ENCODE measurements at places on chromosomes 5 and 9. TPM values are rescaled to one million over a fixed set of nuclear protein-coding genes. Genes with fewer than 3 reads are reported as not detected.

The LCNL1 gene
- 0.93 TPM for total RNA-seq

The HOMER1 gene
- 2.1 TPM for total RNA-seq

The CNTNAP3 gene
- not detected for total RNA-seq

The CCL21 gene
- total RNA-seq, result not detected

The RMRP gene
- total RNA-seq, result 24,615 TPM

The RANBP3L gene
- total RNA-seq, result not detected

The ELAVL2 gene
- not detected for total RNA-seq

- H3K4me1 ChIP-seq, result peaks cover 81% of the 10 kb centered on the region
- no peak for DNase-seq
- H3K27ac ChIP-seq, result peak overlapping the region; percentile 95
These were observed 65.0 kb downstream of the DOCK8 start for GRCh38 chr9:279674-280073.

GRCh38 chr5:159619826-159620225 is 289.5 kb upstream of the IL12B start:
- no peaks in the 10 kb centered on the region for H3K36me3 ChIP-seq
- no peak overlapping the region for H3K27ac ChIP-seq
- H3K4me1 ChIP-seq, result no peaks in the 10 kb centered on the region
- no peak for DNase-seq

DNA sequence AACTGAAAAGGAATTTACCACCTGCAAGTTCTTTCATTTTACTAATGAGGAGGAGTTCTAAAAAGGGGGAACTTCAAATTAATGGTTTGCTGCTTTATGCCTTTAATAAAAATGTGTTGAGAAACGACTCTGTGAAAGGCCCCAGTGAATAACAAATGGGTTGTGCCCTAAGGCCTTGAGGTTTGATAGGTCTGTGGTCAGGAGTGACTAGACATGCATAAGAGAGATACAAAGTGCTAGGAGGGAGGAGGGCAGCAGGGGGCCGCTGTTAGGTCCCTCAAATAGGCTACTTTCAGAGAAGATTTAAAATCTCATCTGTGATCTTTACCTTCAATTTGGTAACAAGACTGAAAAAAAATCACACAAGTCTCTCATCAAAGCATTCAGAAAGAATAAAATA is 58.3 kb downstream of the FAM81B start:
- no peaks in the 10 kb centered on the region for H3K27me3 ChIP-seq
- no peak for DNase-seq
- H3K4me1 ChIP-seq, result no peaks in the 10 kb centered on the region
- H3K36me3 ChIP-seq, result no peaks in the 10 kb centered on the region

DNA sequence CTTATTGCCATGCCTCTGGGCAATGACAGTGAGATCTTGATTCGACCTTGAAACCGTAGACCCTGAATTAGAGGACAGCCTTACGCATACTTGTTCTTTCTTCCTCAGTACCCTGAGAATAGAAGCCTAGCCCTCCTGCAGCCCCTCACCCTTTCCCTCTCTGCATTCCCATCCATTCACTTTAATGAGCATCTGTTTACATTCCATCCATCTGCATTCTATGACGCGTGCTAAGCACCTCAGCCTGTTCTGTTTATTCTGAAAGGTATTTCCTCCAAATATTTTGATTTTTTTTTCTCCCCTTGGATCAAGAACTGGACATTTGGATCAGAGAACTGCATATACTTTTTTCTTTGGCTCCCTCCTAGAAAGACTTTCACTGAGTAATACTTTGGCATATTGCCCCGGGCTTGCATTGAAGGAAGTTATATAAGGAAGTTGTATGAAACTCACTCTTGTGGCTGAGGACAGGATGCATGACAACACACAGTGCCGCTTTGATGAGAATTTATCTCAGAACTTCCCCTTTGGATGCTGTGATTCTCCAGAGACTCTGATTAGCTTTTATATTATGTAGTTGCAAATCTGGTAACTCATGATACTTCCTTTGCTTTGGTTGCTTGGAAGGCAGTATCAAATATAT is 15.7 kb downstream of the TMEM8B start:
- H3K4me1 ChIP-seq, result peaks cover 26% of the 10 kb centered on the region
- H3K36me3 ChIP-seq, result peaks cover 3% of the 10 kb centered on the region
- H3K4me3 ChIP-seq, result no peak overlapping the region
- no peaks in the 10 kb centered on the region for H3K27me3 ChIP-seq
- DNase-seq, result peak; percentile 23

DNA sequence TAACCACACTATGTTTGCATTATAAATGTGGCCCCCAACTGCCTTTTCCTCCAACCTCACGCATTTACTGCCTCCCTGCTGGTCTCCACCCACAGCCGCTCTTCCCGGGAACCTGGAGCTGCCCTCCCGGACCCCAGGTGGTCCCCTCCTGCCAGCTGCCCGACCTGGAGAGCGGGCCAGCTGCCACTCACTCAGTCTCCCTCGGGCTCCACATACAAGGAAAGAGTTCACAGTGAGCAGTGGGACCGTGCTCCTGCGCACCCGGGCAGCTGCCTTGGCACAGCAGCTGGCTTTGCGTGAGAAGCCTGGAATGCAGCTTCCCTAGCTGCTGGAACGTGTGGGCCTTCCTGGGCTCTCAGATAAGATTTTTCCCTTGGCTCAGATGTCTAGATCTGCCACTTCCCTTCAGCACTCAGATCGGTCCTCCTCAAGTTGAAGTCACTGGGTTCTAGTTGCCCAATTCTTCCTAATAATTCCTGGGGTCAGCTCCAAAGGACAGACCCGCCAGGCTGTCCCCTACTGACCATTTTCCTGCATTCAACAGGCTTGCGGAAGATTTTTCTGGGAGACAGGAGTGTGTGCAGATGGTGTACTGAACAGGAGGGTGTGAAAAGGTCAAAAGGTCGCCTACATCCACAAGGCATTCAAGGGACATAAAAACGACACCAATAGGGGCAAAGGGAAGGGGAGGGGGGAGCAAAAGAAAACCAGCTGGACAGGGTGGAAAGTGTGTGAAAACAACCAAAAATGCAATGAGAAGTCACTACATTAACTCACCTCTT is 69.1 kb downstream of the MYO10 start:
- H3K4me1 ChIP-seq, result no peaks in the 10 kb centered on the region
- H3K4me3 ChIP-seq, result no peak overlapping the region
- H3K36me3 ChIP-seq, result no peaks in the 10 kb centered on the region

DNA sequence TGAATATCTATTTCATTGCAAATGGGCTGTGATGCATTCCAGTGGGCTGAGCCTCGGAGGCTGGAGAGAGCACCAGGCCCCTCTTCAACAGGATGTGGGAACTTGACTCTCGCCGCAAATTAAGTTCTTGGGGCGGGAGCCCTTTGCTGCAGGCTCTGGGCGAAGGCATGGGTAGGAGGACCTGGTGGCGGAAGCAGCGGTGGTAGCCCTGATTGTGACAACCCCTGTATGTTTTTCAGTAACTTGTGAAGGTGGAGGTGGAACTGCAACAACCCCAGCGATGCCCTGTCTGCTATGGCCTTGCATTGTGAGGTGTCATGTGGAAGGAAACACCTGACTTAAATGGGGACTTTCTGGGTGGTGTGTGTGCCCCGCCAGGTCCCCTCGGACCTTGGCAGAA is 9.4 kb downstream of the FYB1 start:
- peak overlapping the region; percentile 82 for H3K27ac ChIP-seq
- H3K4me3 ChIP-seq, result peak overlapping the region; percentile 42
- peak; percentile 93 for DNase-seq
- no peaks in the 10 kb centered on the region for H3K36me3 ChIP-seq

GRCh38 chr5:59767681-59768151 is 125.8 kb downstream of the PDE4D start:
- peaks cover 7% of the 10 kb centered on the region for H3K4me1 ChIP-seq
- H3K27me3 ChIP-seq, result peaks cover 25% of the 10 kb centered on the region
- H3K36me3 ChIP-seq, result no peaks in the 10 kb centered on the region

DNA sequence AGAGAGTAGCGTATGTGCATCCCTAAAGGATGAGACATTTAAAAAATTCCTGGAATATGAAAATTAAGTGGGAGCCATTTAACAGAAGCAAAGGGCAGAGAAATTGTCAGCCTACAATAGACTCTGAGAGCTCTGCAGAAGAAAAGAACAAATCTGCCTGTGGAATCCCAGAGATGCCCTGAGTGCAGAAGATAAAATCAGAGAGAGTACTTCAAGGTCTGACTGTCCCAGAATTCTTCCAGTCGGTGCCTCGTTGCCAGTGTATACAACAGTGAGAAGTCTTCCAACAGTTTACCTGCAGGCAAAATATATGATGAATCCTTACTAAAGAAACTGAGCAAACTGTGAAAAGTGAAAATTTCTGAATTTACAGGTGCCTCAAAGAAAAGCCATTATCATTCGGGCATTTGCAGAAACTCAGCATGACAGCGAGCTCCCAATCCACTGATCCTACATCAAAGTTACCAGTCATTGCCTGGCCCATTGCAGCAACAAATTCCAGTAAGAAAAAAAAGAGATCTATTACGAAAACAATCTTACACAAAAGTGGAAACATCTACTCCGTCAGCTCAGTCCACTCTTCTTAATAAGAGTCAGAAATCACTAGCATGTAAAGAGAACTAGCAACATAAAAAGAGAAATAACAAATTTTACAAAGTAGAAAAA is 92.8 kb upstream of the VCAN start:
- no peaks in the 10 kb centered on the region for H3K27me3 ChIP-seq
- no peak for DNase-seq
- no peak overlapping the region for H3K27ac ChIP-seq
- no peaks in the 10 kb centered on the region for H3K4me1 ChIP-seq
- H3K4me3 ChIP-seq, result no peak overlapping the region

DNA sequence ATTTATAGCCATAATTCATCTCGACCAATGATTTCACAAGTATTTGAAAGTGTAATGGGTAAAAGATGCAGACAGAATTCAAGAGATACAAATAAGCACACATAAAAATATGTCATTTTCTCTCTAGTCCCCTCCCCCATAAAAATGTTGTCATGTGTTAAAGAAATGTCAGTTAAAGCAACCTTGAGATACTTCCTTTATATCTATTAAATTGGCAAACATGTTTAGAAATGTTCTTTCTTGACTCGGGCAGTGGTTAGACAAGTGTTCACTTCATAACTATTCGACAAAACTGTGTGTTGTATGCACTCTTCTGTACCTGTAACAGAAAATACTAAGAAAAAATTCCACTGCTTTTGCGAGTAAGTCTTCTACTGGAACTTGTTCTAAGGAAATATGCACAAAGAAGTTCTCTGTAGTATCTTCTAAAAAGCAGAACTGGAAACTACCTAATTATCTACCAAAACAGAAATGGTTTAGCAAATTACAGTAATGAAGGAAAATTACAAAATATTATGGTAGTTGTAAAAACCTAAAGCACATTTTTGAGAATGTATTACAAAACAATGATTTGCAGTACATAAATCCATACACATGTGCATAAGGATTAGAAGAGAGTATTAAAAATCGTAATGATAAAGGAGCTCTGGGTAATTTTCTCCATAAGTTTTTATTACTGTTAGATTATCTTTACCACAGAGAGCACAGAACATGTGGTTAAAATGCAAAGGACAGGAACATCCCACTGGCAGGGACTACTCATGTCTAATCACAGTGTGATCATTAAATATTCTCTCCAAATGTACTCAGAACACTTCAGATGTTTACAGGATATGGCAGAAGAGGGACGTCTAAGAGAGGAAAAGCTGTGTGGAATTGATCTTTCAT is 35.9 kb downstream of the FBXW2 start:
- peaks cover 20% of the 10 kb centered on the region for H3K36me3 ChIP-seq
- no peaks in the 10 kb centered on the region for H3K4me1 ChIP-seq
- no peak for DNase-seq
- H3K27me3 ChIP-seq, result no peaks in the 10 kb centered on the region

DNA sequence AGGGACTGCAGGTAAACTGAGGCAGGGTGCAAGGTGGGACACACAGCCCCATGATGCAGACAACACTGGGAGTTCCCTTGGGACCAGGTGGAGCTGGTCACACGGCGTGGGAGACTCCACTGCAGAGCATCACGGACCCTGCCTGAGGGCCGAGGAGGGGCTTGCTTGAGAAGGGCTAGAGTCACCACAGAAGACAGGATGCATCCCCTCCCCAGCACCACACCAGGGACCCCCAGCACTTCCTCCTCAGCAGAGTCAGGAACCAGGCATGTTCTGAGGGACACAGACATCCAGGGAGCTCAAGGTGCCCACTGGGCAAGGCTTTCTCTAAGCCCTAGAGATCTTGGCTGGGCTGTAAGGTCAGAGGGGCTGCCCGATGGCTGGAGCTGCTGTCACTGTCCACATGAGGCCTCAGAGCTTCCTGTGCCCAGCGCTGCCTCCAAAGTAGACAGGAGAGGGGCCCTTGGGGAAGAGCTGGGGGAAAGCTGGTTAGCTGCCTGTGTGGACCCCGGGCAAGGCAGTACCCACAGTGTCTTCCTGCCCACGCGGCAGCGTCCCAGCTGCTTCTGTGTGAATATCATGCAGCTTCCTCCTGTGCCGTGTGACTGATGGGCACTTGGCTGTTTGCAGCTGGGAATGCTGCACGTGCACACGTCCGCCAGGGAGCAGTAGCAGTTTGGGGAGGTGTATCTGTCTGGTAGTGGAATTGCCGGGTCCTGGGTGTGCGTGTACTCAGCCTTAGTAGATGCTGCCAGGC is 176.6 kb downstream of the CACNA1B start:
- H3K4me3 ChIP-seq, result no peak overlapping the region
- H3K36me3 ChIP-seq, result no peaks in the 10 kb centered on the region
- H3K27me3 ChIP-seq, result no peaks in the 10 kb centered on the region
- no peaks in the 10 kb centered on the region for H3K4me1 ChIP-seq
- H3K27ac ChIP-seq, result no peak overlapping the region

- no peaks in the 10 kb centered on the region for H3K27me3 ChIP-seq
- no peak for DNase-seq
- H3K4me1 ChIP-seq, result no peaks in the 10 kb centered on the region
- H3K36me3 ChIP-seq, result no peaks in the 10 kb centered on the region
- no peak overlapping the region for H3K27ac ChIP-seq
These were observed 41.9 kb downstream of the VCAN start for GRCh38 chr5:83513491-83513890.

- H3K36me3 ChIP-seq, result no peaks in the 10 kb centered on the region
- no peaks in the 10 kb centered on the region for H3K4me1 ChIP-seq
- no peak overlapping the region for H3K4me3 ChIP-seq
- H3K27me3 ChIP-seq, result no peaks in the 10 kb centered on the region
These were observed 170.4 kb downstream of the HINT1 start for GRCh38 chr5:130994496-130995253.

- H3K27me3 ChIP-seq, result no peaks in the 10 kb centered on the region
- peak; percentile 29 for DNase-seq
These were observed 3.1 kb upstream of the FAM120AOS start for GRCh38 chr9:93456504-93456903.

DNA sequence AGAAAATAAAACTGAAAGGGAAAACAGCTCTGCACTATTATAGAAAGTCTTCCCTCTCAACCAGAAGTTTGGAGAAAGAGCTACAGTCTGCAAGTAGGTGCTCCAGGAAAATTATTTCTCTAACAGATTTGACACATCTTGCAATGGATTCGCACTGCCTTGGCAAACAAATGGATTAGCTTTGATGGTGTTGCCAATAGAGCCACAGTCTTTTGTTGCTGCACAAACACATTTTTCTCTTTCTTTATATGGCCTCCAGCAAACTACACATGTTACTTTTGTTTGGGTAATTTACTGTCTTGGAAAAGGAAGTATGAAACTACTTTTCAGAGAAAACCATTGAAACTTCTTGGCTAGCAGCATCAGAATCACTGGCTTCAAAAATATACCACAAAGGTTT is 523.1 kb downstream of the EFNA5 start:
- no peaks in the 10 kb centered on the region for H3K36me3 ChIP-seq
- no peak overlapping the region for H3K4me3 ChIP-seq
- no peaks in the 10 kb centered on the region for H3K27me3 ChIP-seq

- H3K4me1 ChIP-seq, result no peaks in the 10 kb centered on the region
- H3K27me3 ChIP-seq, result no peaks in the 10 kb centered on the region
- H3K4me3 ChIP-seq, result no peak overlapping the region
- H3K36me3 ChIP-seq, result no peaks in the 10 kb centered on the region
These were observed 61.4 kb downstream of the SMIM23 start for GRCh38 chr5:171847026-171847425.
